Activated CD4-positive, alpha-beta T cell treated with anti-CD3 and anti-CD28 coated beads for 36 hours (primary cell): ENCODE measurements at places on chromosomes 7 and 10. TPM values are rescaled to one million over a fixed set of nuclear protein-coding genes. Genes with fewer than 3 reads are reported as not detected.

GRCh38 chr7:96521068-96521894, 188.4 kb downstream of the SEM1 start:
- DNase-seq = no peak

- peak; percentile 58 for DNase-seq
These were observed 2.0 kb downstream of the ZMIZ1 start for GRCh38 chr10:79070606-79071395.

- DNase-seq = no peak
These were observed 43.4 kb upstream of the GJD4 start for GRCh38 chr10:35561715-35562114.

DNA sequence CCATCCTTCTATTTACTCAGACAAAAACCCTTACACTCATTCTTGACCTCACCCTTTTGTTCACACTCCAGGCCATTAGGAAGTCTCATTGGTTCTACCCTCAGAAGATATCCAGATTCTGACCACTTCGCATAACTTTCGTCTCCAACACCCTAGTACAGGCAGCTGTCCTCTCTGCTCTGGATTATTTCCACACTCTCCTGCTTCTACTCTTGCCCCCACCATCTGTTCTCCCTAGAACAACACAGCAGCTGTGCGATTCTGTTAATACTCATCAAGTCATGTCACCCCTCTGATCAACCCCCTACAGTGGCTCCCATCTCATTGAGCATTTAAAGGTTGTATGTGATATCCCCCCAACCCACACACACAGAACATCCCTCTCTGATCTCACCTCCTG, 15.5 kb upstream of the TRIL start:
- no peak for DNase-seq

- DNase-seq = peak; percentile 97
These were observed 17.7 kb downstream of the ADAM8 start for GRCh38 chr10:133258818-133259601.

- DNase-seq = peak; percentile 85
These were observed 729 bp downstream of the DNAJB6 start for GRCh38 chr7:157337316-157338149.

DNA sequence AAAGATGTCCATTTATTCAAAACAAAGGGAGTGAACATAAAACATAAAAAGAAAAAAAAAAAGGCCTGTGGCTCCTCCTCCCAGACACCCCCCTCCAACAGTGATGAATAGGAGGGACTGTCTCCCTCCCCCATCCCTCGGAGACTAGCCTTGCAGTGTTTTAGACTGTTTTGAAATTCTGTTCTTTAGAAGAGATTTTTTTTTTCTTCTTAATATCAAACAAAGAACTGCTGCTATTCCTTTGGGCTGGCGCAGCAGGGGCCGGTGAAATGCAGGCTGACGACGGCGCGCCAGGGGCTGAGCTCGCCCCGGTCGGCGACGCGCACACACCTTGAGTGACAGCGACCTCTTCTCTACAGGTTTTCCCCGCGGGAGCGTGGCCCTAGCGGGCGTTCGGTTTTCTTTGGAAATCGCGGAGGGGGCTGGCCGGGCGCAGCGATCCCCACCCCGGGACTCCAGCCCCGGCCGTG, at the start of gene LANCL2:
TSS of gene LANCL2 (plus strand) at position 133 of the 470 bp plus-strand sequence. CDS start 689 bp downstream, outside the sequence.
- DNase-seq = peak; percentile 68

DNA sequence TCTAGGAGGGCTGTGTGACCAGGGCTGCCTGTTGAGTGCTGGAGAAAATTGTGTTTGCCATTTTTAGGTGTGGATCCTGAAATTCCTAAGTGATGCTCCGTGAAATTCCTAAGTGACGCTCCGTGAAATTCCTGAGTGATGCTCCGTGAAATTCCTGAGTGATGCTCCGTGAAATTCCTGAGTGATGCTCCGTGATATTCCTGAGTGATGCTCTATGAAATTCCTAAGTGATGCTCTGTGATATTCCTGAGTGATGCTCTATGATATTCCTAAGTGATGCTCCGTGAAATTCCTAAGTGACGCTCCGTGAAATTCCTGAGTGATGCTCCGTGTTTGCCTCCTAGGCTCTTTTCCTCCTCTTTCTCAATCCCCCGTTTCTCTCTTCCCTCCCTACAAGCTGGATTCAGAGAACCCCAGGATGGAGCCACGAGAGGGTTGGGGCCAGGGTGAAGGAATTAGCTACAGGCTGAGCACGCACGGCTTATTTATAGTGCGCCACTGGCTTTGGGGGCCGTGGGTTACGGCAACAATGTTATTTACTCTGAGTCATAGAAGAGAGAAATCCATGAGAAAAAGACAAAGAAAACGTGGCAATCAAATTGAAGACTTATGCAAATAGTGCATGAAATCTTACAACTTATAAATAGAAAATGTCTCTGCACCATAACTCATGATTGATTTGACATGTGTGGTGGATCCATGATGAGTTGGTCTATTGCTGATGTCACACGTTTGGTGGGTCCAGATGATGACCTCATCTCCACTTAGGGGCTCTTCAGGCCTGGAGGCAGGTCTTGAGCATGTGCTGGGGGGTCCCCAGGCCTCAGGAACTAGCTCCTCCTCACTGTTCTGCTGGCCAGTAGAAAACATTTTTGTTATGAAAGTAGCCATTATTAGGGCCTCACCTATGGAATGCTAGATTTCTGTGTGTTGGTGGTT, 224.6 kb downstream of the WDR37 start:
- no peak for DNase-seq

DNA sequence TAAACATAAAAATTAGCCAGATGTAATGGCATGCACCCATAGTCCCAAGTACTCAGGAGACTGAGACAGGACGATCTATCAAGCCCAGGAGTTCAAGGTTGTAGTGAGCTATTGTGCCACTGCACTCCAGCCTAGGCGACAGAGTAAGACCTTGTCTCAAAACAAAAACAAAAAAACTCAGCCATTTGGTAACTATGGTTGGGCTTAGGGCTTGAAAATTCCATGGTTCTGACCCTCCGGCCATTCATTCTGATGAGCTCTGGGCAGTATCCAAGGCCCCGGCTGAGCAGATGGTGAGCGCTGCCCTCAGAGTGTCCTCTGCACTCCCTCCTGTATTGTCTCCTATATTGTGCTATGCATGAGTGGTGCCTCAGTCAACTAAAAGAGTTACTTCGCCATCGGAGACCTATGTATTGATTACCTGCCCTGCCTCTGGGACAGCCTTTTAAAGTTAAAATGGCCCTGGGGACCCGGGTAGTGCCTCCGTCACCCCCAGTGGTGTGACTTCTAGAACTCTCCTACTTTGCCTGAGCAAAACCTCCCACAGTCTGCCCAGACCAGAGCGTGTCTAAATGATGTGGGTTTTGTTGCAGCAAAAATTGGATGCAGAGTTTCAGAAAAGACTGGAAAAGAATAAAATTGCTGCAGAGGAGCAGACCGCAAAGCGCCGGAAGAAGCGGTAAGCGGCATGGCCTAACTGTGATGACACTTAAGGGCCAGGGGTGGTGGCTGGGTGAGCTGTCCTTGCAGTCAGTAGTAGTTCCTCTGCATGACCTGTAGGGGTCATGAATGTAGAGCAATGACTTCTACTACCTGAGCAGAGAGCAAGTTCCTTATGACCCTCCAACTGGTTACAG, 8.1 kb downstream of the PRKRIP1 start:
- peak; percentile 63 for DNase-seq

FAM241B gene
- total RNA-seq = 6.3 TPM

TET1 gene
- total RNA-seq = 0.71 TPM

VIM gene
- 396 TPM for total RNA-seq

NPY4R2 gene
- total RNA-seq = not detected

NAT16 gene
- total RNA-seq = not detected

EBLN1 gene
- total RNA-seq = not detected
